ENCODE measurements at places on chromosomes 7 and 10. TPM values are rescaled to one million over a fixed set of nuclear protein-coding genes. Genes with fewer than 3 reads are reported as not detected.

TBL2 gene
- total RNA-seq = 12.2 TPM

- no peak overlapping the region for H3K27ac ChIP-seq
- no peaks in the 10 kb centered on the region for H3K4me1 ChIP-seq
- no peaks in the 10 kb centered on the region for H3K36me3 ChIP-seq
- peaks cover 14% of the 10 kb centered on the region for H3K27me3 ChIP-seq
- no peak overlapping the region for H3K4me3 ChIP-seq
Observed at GRCh38 chr7:37462138-37462537, 13.5 kb upstream of the ELMO1 start.

GRCh38 chr7:41114131-41114530, 588.8 kb downstream of the INHBA start:
- H3K36me3 ChIP-seq = no peaks in the 10 kb centered on the region
- DNase-seq = no peak
- no peak overlapping the region for H3K4me3 ChIP-seq
- no peaks in the 10 kb centered on the region for H3K27me3 ChIP-seq

DNA sequence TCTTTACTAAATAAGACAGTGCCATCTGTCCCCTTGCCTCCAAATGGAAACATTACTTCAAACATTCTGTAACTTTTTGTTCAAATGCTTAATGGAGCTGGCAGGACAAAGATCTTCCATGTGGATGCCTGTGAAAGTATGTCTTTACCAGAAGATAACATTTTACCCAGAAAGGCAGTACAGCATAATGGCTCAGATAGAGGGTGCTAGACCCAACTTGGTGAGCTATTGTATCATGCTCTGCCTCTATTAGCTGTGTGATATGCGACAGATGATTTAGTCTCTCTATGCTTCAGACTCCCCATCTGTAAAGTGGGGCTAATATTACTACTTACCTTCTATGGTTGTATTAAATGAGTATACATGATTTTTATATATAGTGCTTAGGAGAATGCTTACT, 8.8 kb upstream of the SMKR1 start:
- no peaks in the 10 kb centered on the region for H3K36me3 ChIP-seq
- DNase-seq = no peak
- no peak overlapping the region for H3K4me3 ChIP-seq

GRCh38 chr10:122550427-122550826, 10.1 kb upstream of the DMBT1 start:
- no peaks in the 10 kb centered on the region for H3K36me3 ChIP-seq
- peaks cover 7% of the 10 kb centered on the region for H3K4me1 ChIP-seq
- H3K27ac ChIP-seq = no peak overlapping the region
- DNase-seq = no peak
- H3K27me3 ChIP-seq = no peaks in the 10 kb centered on the region
- H3K4me3 ChIP-seq = no peak overlapping the region

DNA sequence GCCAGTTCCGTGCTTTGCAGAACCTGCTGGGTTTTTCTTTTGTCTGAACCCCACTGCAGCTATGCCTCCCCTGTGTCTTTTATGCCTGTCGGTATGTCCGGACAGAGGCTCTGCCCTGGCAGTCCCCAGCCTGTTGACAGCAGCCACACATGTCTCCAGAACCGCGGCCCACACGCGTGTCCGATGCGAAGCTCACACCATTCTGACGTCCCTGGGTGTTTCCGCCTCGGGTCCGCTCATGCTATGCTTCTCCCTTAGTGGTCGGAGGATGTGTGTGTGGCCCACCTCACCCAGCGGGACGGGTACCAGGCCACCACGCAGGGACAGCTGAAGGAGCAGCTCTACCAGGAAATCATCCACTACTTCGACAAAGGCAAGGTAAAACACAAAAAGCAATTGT, 164.6 kb upstream of the NPS start:
- DNase-seq = no peak
- no peaks in the 10 kb centered on the region for H3K36me3 ChIP-seq
- no peak overlapping the region for H3K4me3 ChIP-seq
- no peaks in the 10 kb centered on the region for H3K4me1 ChIP-seq

- H3K36me3 ChIP-seq = peaks cover 63% of the 10 kb centered on the region
- H3K4me1 ChIP-seq = no peaks in the 10 kb centered on the region
- peak; percentile 25 for DNase-seq
- H3K27me3 ChIP-seq = no peaks in the 10 kb centered on the region
Observed at GRCh38 chr7:99631295-99632109, 14.8 kb downstream of the ZSCAN25 start.

- no peak overlapping the region for H3K4me3 ChIP-seq
- H3K36me3 ChIP-seq = no peaks in the 10 kb centered on the region
- H3K4me1 ChIP-seq = no peaks in the 10 kb centered on the region
Observed at GRCh38 chr7:47452715-47453092, 129.2 kb downstream of the TNS3 start.

OPALIN gene
- total RNA-seq = not detected

DNA sequence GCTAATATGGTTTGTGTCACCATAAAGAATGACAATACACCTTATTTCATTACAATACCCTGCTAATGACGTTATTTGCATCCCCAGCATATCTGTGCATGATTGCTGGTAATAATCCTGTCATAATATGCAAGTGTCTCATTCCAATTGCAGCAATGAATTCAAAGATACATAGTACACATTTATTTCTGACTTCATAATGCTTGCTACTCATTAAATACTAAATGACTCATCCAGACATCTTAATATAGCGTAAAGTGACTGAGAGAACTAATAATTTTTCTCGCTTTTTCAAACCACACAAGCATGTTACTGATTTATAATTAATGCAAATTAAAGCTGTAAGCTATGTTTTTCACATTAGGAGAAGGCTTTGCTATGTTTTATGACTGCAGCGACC, 234.7 kb upstream of the MDFIC start:
- H3K27ac ChIP-seq = no peak overlapping the region
- no peaks in the 10 kb centered on the region for H3K4me1 ChIP-seq
- no peak overlapping the region for H3K4me3 ChIP-seq
- no peaks in the 10 kb centered on the region for H3K36me3 ChIP-seq
- no peaks in the 10 kb centered on the region for H3K27me3 ChIP-seq
- DNase-seq = no peak

GRCh38 chr10:3833046-3833445, 48.0 kb upstream of the KLF6 start:
- H3K4me1 ChIP-seq = peaks cover 18% of the 10 kb centered on the region
- H3K4me3 ChIP-seq = no peak overlapping the region
- H3K27ac ChIP-seq = no peak overlapping the region
- no peaks in the 10 kb centered on the region for H3K27me3 ChIP-seq
- DNase-seq = no peak

CYP2C19 gene
- total RNA-seq = not detected

- H3K27me3 ChIP-seq = no peaks in the 10 kb centered on the region
- peaks cover 16% of the 10 kb centered on the region for H3K36me3 ChIP-seq
- no peak overlapping the region for H3K4me3 ChIP-seq
- no peak overlapping the region for H3K27ac ChIP-seq
- no peaks in the 10 kb centered on the region for H3K4me1 ChIP-seq
Observed at GRCh38 chr7:75971961-75972763, 22.2 kb downstream of the TMEM120A start.
